ENCODE measurements at places on chromosomes 11 and 22.

- no peak for DNase-seq
These were observed 11.7 kb upstream of the KAT5 start for GRCh38 chr11:65700399-65700798.

DNA sequence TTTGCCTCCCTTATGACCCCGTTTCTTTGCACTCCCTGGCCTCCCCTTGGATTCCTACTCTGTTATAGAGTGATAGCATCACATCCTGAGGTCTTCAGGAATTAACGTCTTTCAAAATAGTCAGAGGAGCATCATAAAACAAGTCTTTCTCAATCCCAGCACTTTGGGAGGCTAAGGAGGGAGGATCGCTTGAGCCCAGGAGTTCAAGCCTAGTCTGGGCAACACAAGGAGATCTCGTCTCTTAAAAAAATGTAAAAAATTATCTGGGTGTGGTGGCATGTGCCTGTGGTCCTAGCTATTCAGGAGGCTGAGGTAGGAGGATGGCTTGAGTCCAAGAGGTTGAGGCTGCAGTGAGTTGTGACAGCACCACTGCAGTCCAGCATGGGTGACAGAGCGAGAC lies 68.7 kb upstream of the AMPD3 start:
- no peak for DNase-seq

- DNase-seq, result no peak
These were observed 268.6 kb upstream of the CHORDC1 start for GRCh38 chr11:90491466-90491865.

DNA sequence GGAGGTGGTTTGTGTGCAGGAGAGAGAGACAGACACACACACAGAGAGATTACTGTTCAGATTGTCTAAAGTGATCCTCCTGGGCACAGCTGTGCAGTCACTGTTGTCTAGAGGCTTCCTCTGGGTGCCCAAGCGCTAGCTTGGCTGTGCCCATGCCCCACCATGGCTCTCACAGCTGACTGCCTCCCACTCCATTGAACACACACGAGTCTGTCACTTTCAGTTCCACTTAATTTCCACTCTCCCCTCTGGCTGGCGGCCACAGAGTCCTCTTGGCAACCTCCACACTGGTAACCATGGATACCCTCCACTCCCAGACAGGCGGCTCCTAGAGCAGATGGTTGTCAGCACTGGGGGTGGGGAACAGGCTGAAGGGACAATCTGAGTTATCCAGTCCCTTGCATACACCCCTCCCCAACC lies 29.1 kb downstream of the MAP6 start:
- peak; percentile 11 for DNase-seq

DNA sequence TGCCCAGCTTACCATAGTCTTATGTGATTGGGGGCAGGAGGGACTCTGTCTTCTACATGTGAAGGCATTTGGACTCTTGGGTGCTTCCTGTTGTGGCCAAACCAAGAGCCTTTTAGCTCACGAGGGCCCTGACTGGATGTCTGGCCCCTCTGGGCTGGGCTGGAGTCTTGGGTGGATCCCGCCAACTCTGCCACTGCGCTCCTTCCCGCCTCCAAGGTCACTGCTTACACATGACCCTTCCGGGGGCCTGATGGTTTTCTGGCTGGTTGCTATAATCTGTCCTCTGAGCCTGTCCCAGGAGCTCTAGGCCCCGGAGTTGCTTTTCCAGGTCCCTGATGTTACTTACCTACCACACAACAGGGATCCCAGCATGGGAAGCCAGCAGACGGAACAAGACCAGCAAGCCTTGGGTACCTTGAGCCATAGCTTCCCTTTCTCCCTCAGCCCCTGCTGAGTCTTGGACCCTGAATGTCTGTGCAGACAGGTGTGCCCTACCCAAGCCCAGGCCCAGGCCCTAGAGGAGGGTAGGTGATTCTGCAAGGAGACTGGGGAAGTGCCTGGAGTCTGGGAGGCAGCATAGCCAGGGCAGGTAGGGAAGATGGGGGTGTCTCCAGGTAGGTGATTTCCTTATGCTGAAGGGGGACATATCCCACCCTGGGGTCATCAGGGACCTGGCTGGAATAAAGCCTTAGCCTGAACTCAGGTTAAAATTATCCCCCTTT lies 100.3 kb downstream of the TSPAN18 start:
- DNase-seq, result no peak

- DNase-seq, result no peak
These were observed 30.6 kb downstream of the GLB1L2 start for GRCh38 chr11:134362192-134362901.

DNA sequence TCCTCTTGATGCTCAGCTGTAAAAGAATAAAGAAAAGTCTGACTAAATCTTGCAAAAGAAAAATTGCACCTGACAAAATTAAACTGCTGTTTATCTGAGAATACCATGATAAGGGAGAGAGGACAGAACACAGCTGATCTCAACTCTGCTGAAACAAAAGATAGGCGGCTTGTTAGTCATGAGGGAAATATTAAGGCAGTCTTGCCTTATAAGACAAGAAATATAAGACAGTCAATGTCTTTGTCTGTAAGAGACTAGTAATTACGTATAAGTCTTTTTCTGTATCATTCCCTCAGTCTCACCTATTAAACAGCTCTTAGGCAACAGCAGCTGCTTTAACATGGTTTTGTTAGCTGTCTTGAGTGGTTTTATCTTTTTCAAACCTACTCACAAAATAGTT lies 296.6 kb downstream of the LUZP2 start:
- no peak for DNase-seq

DNA sequence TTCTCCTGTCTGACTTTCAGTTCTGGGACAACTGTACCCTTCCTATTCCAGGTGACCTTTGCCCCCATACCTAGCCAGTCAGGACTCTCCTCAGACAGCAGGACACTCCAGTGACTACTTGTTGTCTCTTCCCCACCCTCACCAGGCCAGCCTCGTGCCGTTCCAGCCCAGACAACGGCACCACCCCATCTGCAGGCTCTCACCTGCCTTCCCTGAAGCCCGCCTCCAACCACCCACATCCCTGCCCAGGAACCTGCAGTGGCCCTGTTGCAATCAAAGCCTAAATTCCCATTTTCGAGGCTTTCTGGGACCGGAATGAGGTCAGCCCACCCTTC lies 3.7 kb downstream of the IL2RB start:
- no peak for DNase-seq

- DNase-seq, result no peak
These were observed 40.5 kb upstream of the TOP3B start for GRCh38 chr22:22022947-22023534.

DNA sequence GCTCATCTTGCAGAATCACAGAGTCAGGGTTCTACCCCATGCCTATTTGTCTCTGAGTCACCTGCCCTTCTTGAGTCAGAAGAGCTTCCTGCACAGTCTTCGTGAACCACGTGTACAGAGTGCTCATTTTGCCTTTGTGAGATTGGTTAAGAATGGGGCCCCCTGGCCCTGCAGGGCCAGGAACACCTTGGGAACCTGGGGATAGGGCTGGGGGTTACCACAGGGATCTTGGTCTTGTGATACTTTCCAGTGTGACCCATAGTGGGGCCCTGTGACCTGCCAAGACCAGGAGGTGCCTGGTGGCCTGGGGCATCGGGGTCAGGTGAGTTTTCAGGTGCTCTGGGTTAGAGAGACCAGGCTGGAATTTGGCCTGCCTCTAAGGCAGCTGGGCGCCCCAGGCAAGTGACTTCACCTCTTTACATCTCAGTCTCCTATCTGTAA lies 9.4 kb downstream of the TMPRSS13 start:
- DNase-seq, result no peak

DNA sequence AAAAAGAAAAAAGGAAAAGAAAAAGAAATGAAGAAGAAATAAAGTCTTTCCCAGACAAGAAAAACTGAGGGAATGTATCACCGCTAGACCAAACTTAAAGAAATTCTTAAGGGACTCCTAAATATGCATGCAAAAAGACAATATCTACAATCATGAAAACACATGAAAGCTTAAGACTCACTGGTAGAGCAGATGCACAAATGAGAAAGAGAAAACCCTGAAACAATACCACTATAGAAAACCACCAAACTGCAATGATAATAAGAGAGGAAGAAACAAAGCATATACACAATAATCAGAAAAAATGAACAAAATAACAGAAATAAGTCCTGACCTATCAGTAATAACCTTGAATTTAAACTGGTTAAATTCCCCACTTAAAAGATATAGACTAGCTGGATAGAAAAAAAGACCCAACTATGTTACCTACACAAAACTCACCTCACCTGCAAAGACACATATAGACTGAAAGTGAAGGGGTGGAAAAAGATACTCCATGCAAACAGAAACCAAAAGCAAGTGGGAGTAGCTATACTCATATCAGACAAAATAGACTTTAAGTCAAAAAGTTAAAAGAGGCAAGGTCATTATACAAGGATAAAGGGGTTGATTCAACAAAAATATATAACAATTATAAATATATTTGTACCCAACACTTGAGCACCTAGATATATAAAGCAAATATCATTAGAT lies 61.3 kb upstream of the NARS2 start:
- no peak for DNase-seq

- DNase-seq, result no peak
These were observed 1437.8 kb downstream of the BRD1 start for GRCh38 chr22:48389916-48390315.

DNA sequence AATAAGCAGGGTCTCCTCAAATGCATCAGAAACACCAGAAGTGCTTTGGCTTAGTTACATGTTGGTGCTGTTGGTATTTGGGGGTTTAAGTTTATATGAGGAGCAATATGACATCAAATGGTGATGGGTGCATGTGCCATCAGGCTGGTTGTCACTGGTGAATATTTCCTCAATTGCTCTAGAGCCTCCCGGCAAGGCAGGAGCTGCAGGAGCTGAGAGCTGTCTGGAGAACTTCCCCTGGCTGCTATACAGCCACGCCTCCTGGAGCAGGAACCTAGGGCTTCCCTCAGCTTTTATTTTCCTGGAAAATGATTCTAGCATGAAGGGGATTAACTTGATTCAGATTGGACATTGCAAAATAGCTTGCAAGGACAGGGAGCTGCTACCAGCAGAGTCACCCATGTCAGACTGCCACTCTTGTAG lies 15.8 kb downstream of the IGLL5 start:
- DNase-seq, result no peak

- no peak for DNase-seq
These were observed 72.9 kb upstream of the ANO1 start for GRCh38 chr11:70005107-70005818.

DNA sequence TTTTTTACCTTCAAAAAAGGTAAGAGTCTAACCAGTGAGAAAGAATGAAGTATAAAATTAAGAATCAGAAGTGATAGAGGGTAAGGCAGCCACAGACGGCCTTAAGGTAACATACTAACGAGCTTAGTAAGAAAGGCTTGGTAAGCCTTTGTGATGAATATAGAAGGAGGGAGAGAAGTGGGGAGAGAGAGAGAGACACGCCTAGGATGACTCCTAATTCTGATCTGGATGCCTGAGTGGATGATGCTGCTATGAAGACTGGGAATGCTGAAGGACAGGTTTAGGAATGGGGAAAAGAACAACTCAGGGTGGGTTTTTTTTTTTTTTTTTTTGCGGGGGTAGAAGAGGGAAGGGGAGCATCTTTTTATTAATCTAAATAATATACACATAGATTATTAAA lies 4.8 kb downstream of the FBXO3 start:
- no peak for DNase-seq

DNA sequence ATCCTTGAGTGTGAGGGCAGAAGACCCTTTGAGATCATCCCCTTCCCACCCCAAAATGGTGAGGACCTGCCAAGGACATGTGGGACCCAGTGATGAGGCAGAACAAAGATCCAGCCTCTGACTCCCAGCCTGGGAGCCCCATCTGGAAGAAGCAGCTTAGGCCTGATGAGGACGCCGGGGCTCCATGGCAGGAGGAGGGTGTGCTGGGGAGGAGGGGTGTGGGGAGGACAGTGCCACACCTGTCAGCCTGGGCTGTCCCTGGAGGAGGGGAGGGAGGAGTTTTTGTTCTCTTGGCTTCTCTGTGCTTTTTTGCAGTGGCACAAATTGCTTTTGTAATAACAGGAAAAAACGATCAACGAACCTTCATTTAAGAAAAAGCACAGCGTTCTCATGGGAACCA lies 44.4 kb upstream of the DAGLA start:
- DNase-seq, result no peak

DNA sequence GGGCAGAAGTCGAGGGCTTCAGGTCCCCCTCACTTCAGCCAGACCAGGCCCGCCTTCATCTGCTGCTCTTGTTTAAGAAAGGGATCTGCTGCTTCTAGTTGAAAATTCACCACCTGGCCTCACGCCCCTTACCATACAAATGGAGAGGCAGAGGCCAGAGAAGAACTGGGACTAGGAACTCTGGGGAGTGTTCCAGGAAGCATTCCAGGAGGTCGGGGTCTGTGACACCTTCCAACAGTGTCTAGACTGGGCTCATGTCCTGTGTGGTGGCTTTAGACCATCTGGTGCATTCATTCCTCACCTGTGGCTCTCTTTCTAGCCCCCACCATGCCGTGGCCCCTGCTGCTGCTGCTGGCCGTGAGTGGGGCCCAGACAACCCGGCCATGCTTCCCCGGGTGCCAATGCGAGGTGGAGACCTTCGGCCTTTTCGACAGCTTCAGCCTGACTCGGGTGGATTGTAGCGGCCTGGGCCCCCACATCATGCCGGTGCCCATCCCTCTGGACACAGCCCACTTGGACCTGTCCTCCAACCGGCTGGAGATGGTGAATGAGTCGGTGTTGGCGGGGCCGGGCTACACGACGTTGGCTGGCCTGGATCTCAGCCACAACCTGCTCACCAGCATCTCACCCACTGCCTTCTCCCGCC lies 12.3 kb downstream of the TSKU start:
- no peak for DNase-seq

DNA sequence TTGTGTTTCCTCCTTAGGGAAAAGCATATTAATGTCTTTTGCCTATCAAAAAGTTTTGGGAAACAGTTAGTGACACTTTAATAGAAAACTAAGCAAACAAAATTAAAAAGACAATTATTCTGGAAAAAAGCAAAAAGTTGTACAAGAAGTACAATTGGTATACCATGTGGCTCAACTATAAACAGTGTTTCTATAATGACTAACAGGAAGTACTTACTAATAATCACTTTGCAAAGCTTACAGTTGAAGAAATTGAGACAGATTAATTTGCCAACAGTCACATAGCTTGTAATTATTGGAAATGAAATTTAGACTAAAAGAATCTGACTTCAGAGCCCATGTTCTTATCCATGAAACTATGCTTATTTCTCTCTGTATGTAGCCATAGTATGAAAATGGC lies 24.7 kb downstream of the PPME1 start:
- DNase-seq, result no peak

DNA sequence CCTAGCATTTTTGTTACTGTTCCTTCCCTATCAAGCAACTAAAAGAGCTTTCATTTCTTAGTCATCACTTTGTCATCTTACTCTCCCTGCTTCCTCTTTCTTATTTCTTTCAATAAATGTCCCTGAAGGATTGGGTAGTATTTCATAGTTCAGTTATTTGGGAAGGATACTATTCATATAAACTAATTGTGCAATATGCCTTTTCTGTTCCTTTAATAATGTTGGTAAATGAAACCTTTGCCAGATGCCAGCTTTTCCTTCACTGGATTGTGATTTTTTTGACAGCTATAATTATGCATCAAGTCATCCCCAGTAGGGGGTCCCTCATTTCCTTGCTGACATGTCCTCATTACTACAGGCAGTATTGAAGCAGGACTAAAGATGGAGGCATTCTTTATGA lies 101.7 kb downstream of the ATM start:
- no peak for DNase-seq
